ENCODE measurements at places on chromosomes 1 and 21.

GRCh38 chr1:207984831-207985572, 74.1 kb upstream of the CD34 start:
- no peak for DNase-seq

DNA sequence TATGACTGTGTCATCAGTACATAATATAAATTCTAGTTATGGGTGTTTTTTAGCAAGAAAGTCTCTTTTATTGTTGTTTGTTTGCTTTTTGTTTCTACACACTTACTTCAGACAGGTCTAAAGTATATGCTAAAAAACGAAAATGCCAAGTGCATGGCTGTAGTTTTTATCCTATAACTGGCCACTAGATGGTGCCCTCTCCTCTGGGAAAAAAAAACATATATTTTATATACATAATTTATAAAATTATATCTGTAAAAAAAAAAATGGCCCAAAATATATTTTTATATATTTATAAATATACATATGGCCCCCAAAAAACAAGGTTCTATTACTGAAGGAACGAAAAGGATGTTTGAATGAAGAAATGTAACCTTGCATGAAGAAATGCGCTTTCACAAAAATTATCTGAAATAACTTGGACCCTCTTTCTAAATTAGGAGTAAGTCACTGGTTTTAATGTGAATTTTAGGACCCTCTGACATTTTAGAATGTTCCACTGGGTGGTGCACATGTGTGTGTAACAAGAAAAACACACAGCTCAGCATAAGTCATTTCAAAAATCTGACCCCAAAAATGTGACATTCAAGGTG, 93.5 kb downstream of the TTLL7 start:
- DNase-seq, result peak; percentile 44

DNA sequence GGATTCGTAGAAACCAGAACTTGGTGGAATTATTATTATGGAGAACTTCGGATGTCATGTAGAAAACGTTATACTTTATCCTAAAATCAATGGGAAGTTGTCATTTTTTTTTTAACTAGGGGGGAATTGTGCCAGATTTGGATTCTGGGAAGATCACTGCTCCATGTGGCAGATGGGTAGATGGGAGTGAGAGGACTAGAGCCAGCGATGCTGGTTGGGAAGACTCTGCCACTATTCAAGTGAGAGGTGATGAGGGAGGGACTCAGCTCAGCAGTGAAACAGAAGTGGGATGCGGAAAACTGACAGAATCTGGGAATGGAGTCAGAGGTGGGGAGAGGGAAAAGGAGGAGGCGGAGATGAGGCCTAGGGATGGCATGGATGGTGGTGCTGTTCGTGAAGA, 81.1 kb upstream of the HMGB4 start:
- DNase-seq, result no peak

GRCh38 chr1:205616563-205617293, 15.1 kb downstream of the ELK4 start:
- DNase-seq, result no peak

- no peak for DNase-seq
Observed at GRCh38 chr1:110049801-110050601, 15.6 kb downstream of the STRIP1 start.

GRCh38 chr1:180158149-180159147, 3.8 kb downstream of the QSOX1 start:
- no peak for DNase-seq

GRCh38 chr1:28437924-28438699, 67.7 kb upstream of the RCC1 start:
- peak; percentile 89 for DNase-seq

Data from kidney (tissue), 22 donors.